ENCODE measurements at places on chromosomes 11 and 22. TPM values are rescaled to one million over a fixed set of nuclear protein-coding genes. Genes with fewer than 3 reads are reported as not detected.
A peak's percentile ranks its signal among the peaks of the same experiment; 100 is the strongest.

Gene ENTHD1
- 5.1 TPM for total RNA-seq

Gene NRXN2
- 0.46 TPM for total RNA-seq

Gene COPB1
- 77.7 TPM for total RNA-seq

Gene ARVCF
- total RNA-seq = 39.6 TPM

Gene UPK3A
- total RNA-seq = 103 TPM

Gene NECTIN1
- 28.2 TPM for total RNA-seq

Gene BSCL2
- 187 TPM for total RNA-seq

Gene TRIM51
- total RNA-seq = not detected

Gene OR5L2
- total RNA-seq = not detected

Gene POLD3
- 11.8 TPM for total RNA-seq

Gene OR8H2
- total RNA-seq = not detected

Gene ASPHD2
- 3.6 TPM for total RNA-seq

Gene OR10G6
- total RNA-seq = not detected

Gene LRRC75B
- 57.0 TPM for total RNA-seq

Gene GAS2
- 4.2 TPM for total RNA-seq

- H3K4me3 ChIP-seq = no peak overlapping the region
- no peak for DNase-seq
- no peaks in the 10 kb centered on the region for H3K36me3 ChIP-seq
- no peak overlapping the region for H3K27ac ChIP-seq
- no peaks in the 10 kb centered on the region for H3K4me1 ChIP-seq
Measured at GRCh38 chr11:15232496-15232895, 117.8 kb downstream of the INSC start.

- no peak for DNase-seq
- no peaks in the 10 kb centered on the region for H3K36me3 ChIP-seq
- H3K27ac ChIP-seq = peak overlapping the region; percentile 61
- no peak overlapping the region for H3K4me3 ChIP-seq
- H3K4me1 ChIP-seq = no peaks in the 10 kb centered on the region
Measured at GRCh38 chr22:25644122-25644521, 79.6 kb downstream of the GRK3 start.

GRCh38 chr11:35683728-35684339, 21.3 kb downstream of the TRIM44 start:
- no peaks in the 10 kb centered on the region for H3K36me3 ChIP-seq
- H3K27me3 ChIP-seq = no peaks in the 10 kb centered on the region
- H3K4me1 ChIP-seq = no peaks in the 10 kb centered on the region
- DNase-seq = no peak
- H3K27ac ChIP-seq = no peak overlapping the region

GRCh38 chr11:78069465-78069864, 5.8 kb downstream of the THRSP start:
- no peak overlapping the region for H3K27ac ChIP-seq
- no peaks in the 10 kb centered on the region for H3K27me3 ChIP-seq
- no peak overlapping the region for H3K4me3 ChIP-seq
- no peaks in the 10 kb centered on the region for H3K4me1 ChIP-seq
- no peak for DNase-seq

DNA sequence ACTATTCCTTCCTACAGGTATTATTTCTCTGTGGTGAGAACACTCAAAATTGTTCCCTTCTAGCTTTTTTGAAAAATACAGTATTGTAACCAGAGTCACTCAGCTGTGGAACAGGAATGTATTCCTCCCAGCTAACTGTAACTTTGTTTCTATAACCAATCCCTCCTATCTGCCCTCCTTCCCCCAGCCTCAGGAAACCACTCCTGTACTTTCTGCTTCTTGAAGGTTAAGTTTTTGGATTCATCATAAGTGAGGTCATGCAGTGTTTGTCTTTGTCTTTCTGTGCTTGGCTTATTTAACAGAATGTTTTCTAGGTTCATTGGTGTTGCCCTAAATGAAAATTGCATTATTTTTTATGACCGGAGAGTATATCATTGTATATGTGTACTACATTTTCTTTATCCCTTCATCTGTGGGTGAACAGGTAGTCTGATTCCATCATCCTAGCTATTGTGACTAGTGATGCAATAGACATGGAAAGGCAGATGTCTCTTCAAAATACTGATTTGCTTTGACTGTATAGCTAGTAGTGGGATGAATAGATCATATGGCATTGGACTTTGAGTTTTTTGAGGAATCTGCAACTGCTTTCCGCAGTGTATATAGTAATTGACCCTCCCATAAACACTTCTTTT, 112.9 kb upstream of the GRK3 start:
- H3K27me3 ChIP-seq = no peaks in the 10 kb centered on the region
- no peak for DNase-seq

GRCh38 chr11:46745328-46745727, 26.3 kb downstream of the F2 start:
- no peaks in the 10 kb centered on the region for H3K36me3 ChIP-seq
- no peak overlapping the region for H3K4me3 ChIP-seq
- no peaks in the 10 kb centered on the region for H3K4me1 ChIP-seq
- no peaks in the 10 kb centered on the region for H3K27me3 ChIP-seq

GRCh38 chr11:65357856-65358356, 3.4 kb downstream of the TIGD3 start:
- no peak overlapping the region for H3K27ac ChIP-seq
- no peak overlapping the region for H3K4me3 ChIP-seq
- H3K4me1 ChIP-seq = peaks cover 5% of the 10 kb centered on the region
- DNase-seq = no peak
- H3K36me3 ChIP-seq = no peaks in the 10 kb centered on the region

DNA sequence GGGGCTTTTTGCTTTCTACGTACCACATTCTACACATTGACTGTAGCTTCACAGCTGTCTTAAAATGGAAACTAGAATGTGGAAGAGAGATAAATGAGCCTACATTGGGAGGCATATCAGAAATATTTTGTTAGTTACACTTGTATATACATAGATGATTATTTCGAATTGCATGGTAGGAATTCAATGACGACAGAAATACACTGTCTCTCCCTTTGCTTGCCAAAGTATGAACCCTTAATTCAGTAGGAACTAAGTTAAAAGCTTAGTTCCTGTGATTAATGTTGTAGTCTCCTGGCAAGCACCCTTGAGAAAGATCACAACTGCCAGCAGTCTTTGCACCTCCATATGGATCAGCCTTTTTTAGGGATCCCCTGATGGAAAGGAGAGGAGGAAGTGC, 10.1 kb downstream of the C11orf87 start:
- no peak for DNase-seq
- H3K4me1 ChIP-seq = no peaks in the 10 kb centered on the region
- no peak overlapping the region for H3K27ac ChIP-seq
- H3K27me3 ChIP-seq = no peaks in the 10 kb centered on the region
- H3K36me3 ChIP-seq = no peaks in the 10 kb centered on the region

GRCh38 chr11:72030472-72031045, 31.9 kb downstream of the IL18BP start:
- H3K27me3 ChIP-seq = no peaks in the 10 kb centered on the region
- H3K36me3 ChIP-seq = peaks cover 6% of the 10 kb centered on the region
- peak; percentile 36 for DNase-seq
- H3K4me3 ChIP-seq = no peak overlapping the region

GRCh38 chr11:113531083-113531482, 55.9 kb upstream of the DRD2 start:
- no peaks in the 10 kb centered on the region for H3K36me3 ChIP-seq
- H3K4me1 ChIP-seq = no peaks in the 10 kb centered on the region
- H3K4me3 ChIP-seq = no peak overlapping the region
- DNase-seq = no peak
- H3K27ac ChIP-seq = no peak overlapping the region
- no peaks in the 10 kb centered on the region for H3K27me3 ChIP-seq

GRCh38 chr11:108167624-108168023, 46.3 kb downstream of the ACAT1 start:
- DNase-seq = no peak
- H3K4me3 ChIP-seq = no peak overlapping the region
- peaks cover 6% of the 10 kb centered on the region for H3K36me3 ChIP-seq
- H3K27me3 ChIP-seq = no peaks in the 10 kb centered on the region

DNA sequence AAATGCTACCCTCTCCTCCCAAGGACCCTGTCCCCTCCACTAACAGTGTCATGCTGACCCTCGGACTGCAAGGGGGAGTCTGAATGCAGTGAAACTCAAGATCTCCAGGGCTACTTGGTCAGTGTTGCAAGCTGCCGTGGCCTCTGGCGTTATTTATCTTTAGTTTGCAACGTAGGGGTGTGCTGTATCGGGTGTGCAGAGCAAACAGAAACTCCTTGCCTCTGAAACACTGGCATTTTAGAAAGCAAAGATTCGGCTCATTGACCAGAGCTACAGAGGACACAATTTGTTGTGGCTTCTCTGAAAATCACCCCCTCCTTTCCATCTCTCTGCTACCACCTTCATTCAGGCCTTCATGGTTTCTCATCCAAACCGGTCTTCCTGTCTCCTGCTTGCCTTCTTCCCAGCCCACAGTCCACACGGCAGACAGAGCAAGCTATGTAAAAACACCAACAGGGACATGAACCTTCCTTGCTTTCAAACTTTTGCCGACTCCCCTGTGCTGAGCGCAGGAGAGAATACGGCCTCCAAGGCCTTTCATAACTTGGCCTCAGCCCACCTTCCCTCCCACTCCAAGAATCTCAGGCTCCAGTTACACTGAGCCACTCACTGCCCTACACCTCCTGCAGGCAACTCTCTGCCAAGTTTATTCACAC, 14.9 kb downstream of the FZD4 start:
- no peaks in the 10 kb centered on the region for H3K27me3 ChIP-seq
- DNase-seq = peak; percentile 32
- H3K27ac ChIP-seq = peak overlapping the region; percentile 64

DNA sequence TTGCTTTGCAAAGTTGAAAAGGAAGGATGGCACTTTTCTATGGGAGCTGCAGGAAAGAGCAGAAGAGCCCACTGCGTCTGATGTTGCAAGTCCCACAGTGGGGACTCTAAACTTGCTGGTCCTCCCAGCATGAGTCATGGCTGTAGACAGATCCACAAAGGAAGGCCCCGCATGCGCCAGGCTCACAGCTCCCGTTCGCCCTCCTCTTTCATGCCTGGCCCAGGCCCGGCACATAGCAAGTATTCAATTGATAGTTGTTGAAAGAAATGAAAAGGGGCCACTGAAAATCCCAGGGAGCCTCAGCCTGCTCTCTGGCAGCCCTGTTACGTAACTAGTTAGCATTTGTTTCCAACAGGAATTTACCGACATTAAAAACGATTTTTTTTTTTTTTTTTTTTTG, 18.9 kb downstream of the AP1B1 start:
- no peak overlapping the region for H3K27ac ChIP-seq
- DNase-seq = no peak
- no peak overlapping the region for H3K4me3 ChIP-seq

GRCh38 chr22:40323681-40324171, 22.6 kb upstream of the ADSL start:
- no peak overlapping the region for H3K27ac ChIP-seq
- H3K4me3 ChIP-seq = no peak overlapping the region
- peaks cover 7% of the 10 kb centered on the region for H3K4me1 ChIP-seq

DNA sequence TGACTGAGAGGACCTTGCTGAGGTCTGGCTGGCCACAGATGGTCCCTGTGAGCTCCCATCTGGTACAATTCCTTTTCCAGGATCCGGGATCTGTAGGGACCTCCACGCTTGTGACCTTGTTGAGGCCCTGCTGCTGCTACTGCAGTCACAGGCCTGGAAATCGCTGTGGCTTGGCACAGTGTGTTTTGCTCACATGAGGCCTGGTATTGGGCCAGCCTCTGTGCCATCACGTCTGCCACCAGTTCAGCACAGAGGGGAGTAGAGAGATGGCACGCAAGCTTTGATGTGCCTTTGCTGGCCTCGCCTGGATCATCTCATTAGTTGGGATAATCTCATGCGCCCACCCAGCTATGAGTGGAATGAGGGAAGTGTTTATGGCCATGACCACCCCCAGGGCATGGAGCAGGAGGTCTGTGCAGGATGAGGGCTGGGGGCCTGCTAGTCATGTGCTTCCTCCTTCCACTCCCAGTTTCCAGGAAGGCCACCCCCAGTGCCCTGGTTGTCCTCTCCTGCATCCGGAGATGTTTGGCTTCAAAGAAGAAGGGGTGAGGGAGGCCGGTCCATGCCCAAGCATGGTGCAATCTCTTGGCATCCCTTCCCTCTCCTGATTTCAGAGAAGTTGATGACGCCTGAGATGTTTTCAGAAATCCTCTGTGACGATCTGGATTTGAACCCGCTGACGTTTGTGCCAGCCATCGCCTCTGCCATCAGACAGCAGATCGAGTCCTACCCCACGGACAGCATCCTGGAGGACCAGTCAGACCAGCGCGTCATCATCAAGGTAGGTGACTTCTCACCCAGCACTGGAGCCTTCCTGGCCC, 22.4 kb downstream of the DERL3 start:
- no peak for DNase-seq
- no peak overlapping the region for H3K27ac ChIP-seq
- H3K27me3 ChIP-seq = no peaks in the 10 kb centered on the region
- no peak overlapping the region for H3K4me3 ChIP-seq
- H3K36me3 ChIP-seq = peaks cover 3% of the 10 kb centered on the region

GRCh38 chr22:37062702-37063381, 11.3 kb downstream of the KCTD17 start:
- no peaks in the 10 kb centered on the region for H3K27me3 ChIP-seq
- no peaks in the 10 kb centered on the region for H3K4me1 ChIP-seq
- H3K36me3 ChIP-seq = no peaks in the 10 kb centered on the region
- no peak overlapping the region for H3K4me3 ChIP-seq
- no peak for DNase-seq

GRCh38 chr11:58227956-58228615, 632 bp downstream of the OR10Q1 start:
- H3K4me3 ChIP-seq = no peak overlapping the region
- no peaks in the 10 kb centered on the region for H3K36me3 ChIP-seq
- H3K27ac ChIP-seq = no peak overlapping the region
- H3K4me1 ChIP-seq = no peaks in the 10 kb centered on the region
- H3K27me3 ChIP-seq = no peaks in the 10 kb centered on the region

- H3K27me3 ChIP-seq = no peaks in the 10 kb centered on the region
- H3K36me3 ChIP-seq = no peaks in the 10 kb centered on the region
- no peak overlapping the region for H3K4me3 ChIP-seq
- H3K27ac ChIP-seq = no peak overlapping the region
Measured at GRCh38 chr22:44496844-44497217, 1.2 kb downstream of the RTL6 start.

- H3K4me1 ChIP-seq = peaks cover 13% of the 10 kb centered on the region
- H3K4me3 ChIP-seq = no peak overlapping the region
- H3K27ac ChIP-seq = peak overlapping the region; percentile 44
- H3K36me3 ChIP-seq = no peaks in the 10 kb centered on the region
- no peak for DNase-seq
Measured at GRCh38 chr11:46352063-46352841, 5.0 kb downstream of the DGKZ start.

- no peaks in the 10 kb centered on the region for H3K4me1 ChIP-seq
- DNase-seq = no peak
- no peaks in the 10 kb centered on the region for H3K27me3 ChIP-seq
- no peak overlapping the region for H3K4me3 ChIP-seq
- no peak overlapping the region for H3K27ac ChIP-seq
Measured at GRCh38 chr22:37462983-37463382, 23.2 kb downstream of the MFNG start.

- H3K27ac ChIP-seq = no peak overlapping the region
- no peak overlapping the region for H3K4me3 ChIP-seq
- H3K27me3 ChIP-seq = no peaks in the 10 kb centered on the region
- no peak for DNase-seq
- no peaks in the 10 kb centered on the region for H3K36me3 ChIP-seq
Measured at GRCh38 chr11:119306373-119306890, 10.5 kb downstream of the MCAM start.

GRCh38 chr11:9753021-9753420, 89.1 kb downstream of the SWAP70 start:
- H3K27me3 ChIP-seq = no peaks in the 10 kb centered on the region
- H3K4me1 ChIP-seq = no peaks in the 10 kb centered on the region
- H3K4me3 ChIP-seq = no peak overlapping the region
- H3K36me3 ChIP-seq = no peaks in the 10 kb centered on the region

- H3K4me1 ChIP-seq = no peaks in the 10 kb centered on the region
- DNase-seq = no peak
- no peaks in the 10 kb centered on the region for H3K27me3 ChIP-seq
- H3K4me3 ChIP-seq = peak overlapping the region; percentile 73
- H3K27ac ChIP-seq = peak overlapping the region; percentile 99
Measured at GRCh38 chr11:102110761-102111010, 439 bp downstream of the YAP1 start.
